Panc1 (cell line): ENCODE measurements at places on chromosomes 2 and 18.

GRCh38 chr2:113829761-113830160 is 60.1 kb upstream of the ACTR3 start:
- DNase-seq = no peak
- H3K4me1 ChIP-seq = 0 out of 2 replicates have a peak, but pooled peaks cover 2% of the 10 kb centered on the region
- no peaks in the 10 kb centered on the region for H3K36me3 ChIP-seq
- H3K27ac ChIP-seq = no peak overlapping the region
- H3K4me3 ChIP-seq = no peak overlapping the region

DNA sequence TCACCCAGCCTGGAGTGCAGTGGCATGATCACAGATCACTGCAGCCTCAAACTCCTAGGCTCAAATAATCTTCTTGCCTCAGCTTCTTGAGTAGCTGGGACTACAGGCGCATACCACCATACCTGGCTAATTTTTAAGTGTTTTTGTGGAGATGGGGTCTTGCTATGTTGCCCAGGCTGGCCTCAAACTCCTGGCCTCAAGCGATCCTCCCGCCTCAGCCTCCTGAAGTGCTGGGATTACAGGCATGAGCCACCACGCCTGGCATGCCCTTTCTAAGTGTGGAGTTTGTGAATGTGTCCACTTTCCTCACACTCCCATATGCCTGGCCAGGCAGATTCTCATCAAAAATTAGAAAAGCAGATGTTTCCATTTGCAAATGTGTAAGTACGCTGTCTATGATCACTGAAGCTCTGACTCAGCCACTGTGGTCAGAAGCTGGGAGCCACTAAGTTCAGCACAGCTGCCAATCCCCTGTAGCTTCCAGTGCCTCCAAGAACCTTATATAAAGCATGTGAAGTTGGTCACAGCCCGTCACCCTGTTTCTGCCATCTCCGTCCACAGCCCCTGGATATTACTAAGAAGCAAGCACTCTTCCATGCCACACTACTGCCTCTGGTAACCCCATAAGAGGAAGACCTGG is 155.4 kb downstream of the FAM210A start:
- no peaks in the 10 kb centered on the region for H3K27me3 ChIP-seq
- no peak overlapping the region for H3K4me3 ChIP-seq
- H3K27ac ChIP-seq = no peak overlapping the region
- DNase-seq = no peak
- H3K36me3 ChIP-seq = no peaks in the 10 kb centered on the region

DNA sequence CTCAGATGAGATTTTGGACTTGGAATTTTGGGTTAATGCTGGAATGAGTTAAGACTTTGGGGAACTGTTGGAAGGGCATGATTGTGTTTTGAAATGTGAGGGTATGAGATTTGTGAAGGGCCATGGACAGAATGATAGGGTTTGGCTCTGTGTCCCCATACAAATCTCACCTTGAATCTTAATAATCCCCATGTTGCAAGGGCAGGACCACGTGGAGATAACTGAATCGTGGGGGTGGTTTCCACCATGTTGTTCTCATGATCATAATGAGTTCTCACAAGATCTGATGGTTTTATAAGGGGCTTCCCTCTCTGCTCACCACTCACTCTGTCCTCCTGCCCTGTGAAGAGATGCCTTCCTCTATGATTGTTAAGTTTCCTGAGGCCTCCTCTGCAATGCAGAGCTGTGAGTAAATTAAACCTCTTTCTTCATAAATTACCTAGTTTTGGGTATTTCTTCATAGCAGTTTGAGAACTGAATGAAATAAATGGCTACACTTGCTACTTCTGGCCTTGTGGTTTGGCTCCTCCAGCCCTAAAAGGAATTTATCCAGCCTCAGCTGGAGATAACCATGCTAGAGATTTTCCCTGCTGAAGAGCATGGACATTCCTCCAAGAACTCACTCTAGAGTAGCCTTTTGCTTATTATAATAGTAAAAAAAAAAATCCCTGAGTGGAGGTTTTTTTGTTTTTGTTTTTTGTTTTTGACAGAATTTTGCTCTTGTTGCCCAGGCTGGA is 144.3 kb upstream of the TFPI start:
- H3K27me3 ChIP-seq = no peaks in the 10 kb centered on the region
- DNase-seq = no peak
- H3K36me3 ChIP-seq = no peaks in the 10 kb centered on the region
- H3K27ac ChIP-seq = no peak overlapping the region
- no peak overlapping the region for H3K4me3 ChIP-seq
- no peaks in the 10 kb centered on the region for H3K4me1 ChIP-seq

GRCh38 chr18:10354241-10354811 is 100.1 kb upstream of the APCDD1 start:
- no peak for DNase-seq
- no peak overlapping the region for H3K27ac ChIP-seq
- no peaks in the 10 kb centered on the region for H3K36me3 ChIP-seq
- no peaks in the 10 kb centered on the region for H3K4me1 ChIP-seq

DNA sequence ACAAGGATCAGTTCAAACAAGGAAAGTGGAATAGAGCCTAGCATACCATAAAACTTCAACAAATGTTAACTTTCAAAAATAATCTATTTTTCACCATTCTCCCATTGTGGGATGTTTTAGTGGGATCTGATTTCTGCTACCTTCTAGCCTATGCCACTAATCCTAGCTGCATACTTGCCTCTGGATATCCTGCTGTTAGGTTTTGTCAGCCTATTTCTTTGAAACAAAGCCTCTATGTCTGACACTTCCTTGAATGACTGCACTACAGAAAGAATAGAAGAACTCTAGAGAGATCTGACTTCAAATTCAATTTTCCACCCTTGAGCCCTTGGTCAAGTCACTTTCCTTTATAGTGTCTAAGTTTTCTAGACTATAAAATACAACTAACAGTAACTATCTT is 291.5 kb downstream of the PTH2R start:
- DNase-seq = no peak
- H3K4me3 ChIP-seq = no peak overlapping the region
- no peaks in the 10 kb centered on the region for H3K27me3 ChIP-seq
- no peaks in the 10 kb centered on the region for H3K4me1 ChIP-seq

GRCh38 chr2:71001981-71002570 is 7.4 kb upstream of the TEX261 start:
- no peaks in the 10 kb centered on the region for H3K27me3 ChIP-seq
- H3K4me1 ChIP-seq = no peaks in the 10 kb centered on the region

- H3K27me3 ChIP-seq = no peaks in the 10 kb centered on the region
- H3K4me1 ChIP-seq = no peaks in the 10 kb centered on the region
- no peak overlapping the region for H3K4me3 ChIP-seq
- DNase-seq = no peak
- H3K36me3 ChIP-seq = no peaks in the 10 kb centered on the region
- H3K27ac ChIP-seq = no peak overlapping the region
Measured at GRCh38 chr2:44769349-44770011, 172.0 kb upstream of the SIX3 start.

- H3K4me3 ChIP-seq = no peak overlapping the region
- no peaks in the 10 kb centered on the region; the same call in 1 of the 2 replicates for H3K27me3 ChIP-seq
- no peaks in the 10 kb centered on the region for H3K4me1 ChIP-seq
- H3K27ac ChIP-seq = no peak overlapping the region
Measured at GRCh38 chr2:120453635-120453998, 107.7 kb downstream of the INHBB start.

DNA sequence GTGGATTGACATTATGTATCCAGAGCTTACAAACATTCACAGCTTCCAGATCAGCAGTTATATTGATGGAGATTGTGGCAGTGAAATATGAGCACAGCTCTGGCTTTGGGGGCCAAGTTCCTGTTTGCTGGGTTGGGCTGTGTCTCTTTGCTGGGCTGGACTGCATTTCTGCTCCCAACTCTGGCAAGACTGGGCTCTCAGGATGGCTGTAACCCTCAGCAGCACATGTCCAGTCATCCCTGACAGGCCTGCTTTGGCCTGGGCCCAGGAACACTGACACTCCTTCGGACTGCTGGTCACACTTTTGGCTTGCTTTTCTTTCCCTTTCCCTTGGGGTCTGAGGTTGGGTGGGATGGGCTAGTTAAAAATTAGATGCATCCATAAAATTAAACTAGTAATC is 17.9 kb upstream of the VPS4B start:
- no peak for DNase-seq
- no peaks in the 10 kb centered on the region for H3K36me3 ChIP-seq
- no peak overlapping the region for H3K4me3 ChIP-seq
- no peak overlapping the region for H3K27ac ChIP-seq

- no peak for DNase-seq
- peaks cover 8% of the 10 kb centered on the region for H3K27me3 ChIP-seq
- no peak overlapping the region for H3K27ac ChIP-seq
- no peak overlapping the region for H3K4me3 ChIP-seq
- H3K36me3 ChIP-seq = no peaks in the 10 kb centered on the region
Measured at GRCh38 chr2:118800736-118801135, 46.7 kb downstream of the EN1 start.

DNA sequence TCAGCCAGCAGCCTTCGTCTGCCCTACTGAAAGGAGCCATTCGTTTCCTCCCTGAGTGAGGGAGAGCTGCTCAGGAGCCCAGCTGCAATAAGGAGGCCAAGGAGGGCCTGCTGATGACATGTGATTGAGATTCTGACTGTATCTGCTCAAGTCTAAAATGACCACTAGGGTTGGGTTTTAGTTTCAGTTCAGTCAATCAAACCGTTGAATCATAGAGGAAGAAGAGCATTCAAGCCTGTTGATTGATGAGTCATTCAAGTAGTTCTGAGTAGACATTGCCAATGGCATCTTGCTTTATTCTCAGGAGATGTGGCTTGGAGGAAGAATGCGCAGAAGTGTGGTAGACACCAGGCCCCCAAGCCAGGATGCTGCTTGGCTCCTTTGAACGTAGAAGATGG is 19.9 kb upstream of the BCL2L11 start:
- H3K4me3 ChIP-seq = no peak overlapping the region
- no peak overlapping the region for H3K27ac ChIP-seq
- H3K36me3 ChIP-seq = no peaks in the 10 kb centered on the region
- H3K27me3 ChIP-seq = no peaks in the 10 kb centered on the region

- no peak overlapping the region for H3K27ac ChIP-seq
- no peaks in the 10 kb centered on the region for H3K4me1 ChIP-seq
- no peaks in the 10 kb centered on the region for H3K27me3 ChIP-seq
Measured at GRCh38 chr2:138327967-138328366, 173.6 kb upstream of the SPOPL start.

- H3K4me1 ChIP-seq = no peaks in the 10 kb centered on the region
- no peak overlapping the region for H3K4me3 ChIP-seq
- H3K27ac ChIP-seq = no peak overlapping the region; the same call in 1 of the 2 replicates
- H3K27me3 ChIP-seq = no peaks in the 10 kb centered on the region
Measured at GRCh38 chr18:26436176-26437051, 111.9 kb downstream of the KCTD1 start.
